ENCODE measurements at places on chromosomes 2 and 18.

GRCh38 chr2:143451642-143452281 lies 322.5 kb downstream of the ARHGAP15 start:
- peak; percentile 40 for DNase-seq

GRCh38 chr2:13616616-13617015 lies 899.9 kb downstream of the TRIB2 start:
- no peak for DNase-seq

DNA sequence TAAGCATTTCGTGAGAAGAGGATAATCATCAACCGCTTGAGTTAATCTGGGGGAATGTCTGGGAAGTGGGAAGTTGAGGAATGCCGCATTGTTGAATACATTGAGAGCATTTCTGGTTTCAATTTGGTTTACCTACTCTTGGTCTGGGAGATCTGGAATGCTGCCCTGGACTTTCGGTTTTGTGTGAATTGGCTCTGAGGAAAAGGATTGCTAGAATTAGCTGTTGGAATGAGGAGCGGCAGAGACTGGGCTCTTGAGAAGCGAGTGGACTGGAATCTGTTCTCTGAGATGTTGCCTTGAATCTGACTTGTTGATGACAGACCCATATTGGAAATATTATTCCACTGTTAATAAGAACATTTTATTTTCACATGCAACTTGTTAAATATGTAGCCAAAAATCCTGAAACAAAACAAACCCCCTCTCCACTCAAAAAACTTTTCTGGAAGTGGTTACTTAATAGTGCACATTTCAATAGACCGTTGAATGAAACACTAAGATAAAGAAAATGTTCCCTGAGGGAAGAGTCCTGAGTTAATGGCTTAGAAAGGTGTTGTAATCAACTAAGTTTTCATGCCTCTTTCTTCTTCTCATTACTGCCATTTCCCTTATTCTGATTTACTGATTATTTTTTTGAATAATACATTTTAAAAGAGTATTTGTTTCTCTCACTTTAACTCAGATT lies 50.8 kb downstream of the PTPRM start:
- DNase-seq, result peak; percentile 75

DNA sequence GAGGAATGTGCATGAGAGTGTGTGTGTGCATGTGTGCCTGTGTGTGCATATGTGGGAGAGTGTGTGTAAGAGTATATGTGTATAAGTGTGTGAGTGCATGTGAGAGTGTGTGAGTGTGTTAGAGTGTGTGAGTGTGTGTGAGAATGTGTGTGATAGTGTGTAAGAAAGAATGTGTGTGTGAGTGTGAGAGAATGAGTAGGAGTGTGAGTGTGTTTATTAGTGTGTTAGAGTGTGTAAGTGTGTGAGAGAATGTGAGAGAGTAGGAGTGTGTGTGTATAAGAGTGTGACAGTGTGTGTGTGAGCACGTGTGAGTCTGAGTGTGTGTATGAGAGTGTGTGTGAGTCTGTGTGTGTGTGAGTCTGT lies 21.2 kb downstream of the GYPC start:
- no peak for DNase-seq

GRCh38 chr2:60505880-60506260 lies 47.6 kb downstream of the BCL11A start:
- no peak for DNase-seq

DNA sequence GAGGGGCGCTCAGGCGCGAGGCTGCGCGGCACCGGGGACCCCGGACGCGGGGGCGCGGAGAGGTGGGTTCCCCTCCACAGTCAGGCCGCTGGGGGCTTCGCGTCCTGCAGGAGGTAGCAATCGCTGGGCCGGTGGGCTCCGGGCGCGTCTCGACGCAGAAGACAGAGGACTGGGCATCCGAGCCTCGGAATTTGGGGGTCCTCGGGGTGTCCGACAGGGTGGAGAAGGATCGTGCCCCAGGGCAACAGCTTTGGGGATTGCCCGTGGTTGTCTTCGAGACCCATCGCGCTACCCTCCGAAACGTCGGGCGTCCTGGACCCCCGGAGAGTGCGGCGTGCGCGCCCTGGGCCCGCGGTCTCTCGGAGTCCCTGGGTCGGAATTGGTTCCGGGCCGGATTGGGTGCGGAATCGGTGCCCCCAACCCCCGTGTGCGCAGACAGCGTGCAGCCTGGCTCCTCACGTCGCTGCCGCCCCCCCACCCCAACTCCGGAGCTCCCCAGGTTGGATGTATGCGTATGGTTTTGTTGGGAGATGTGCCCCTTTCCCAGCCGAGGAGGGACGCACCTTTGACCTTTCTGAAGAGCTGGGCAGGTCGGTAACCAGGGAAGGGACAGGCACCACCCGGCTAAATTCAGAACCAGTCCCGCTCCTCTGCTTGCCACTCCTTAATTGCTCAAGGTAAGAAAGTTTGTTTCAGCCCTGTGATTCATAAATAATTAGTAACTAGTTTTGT lies 750 bp downstream of the NPAS2 start:
- DNase-seq, result no peak

- DNase-seq, result peak; percentile 11
These were observed 445.2 kb downstream of the IRS1 start for GRCh38 chr2:226354434-226354833.

- DNase-seq, result no peak
These were observed 6.6 kb downstream of the NMUR1 start for GRCh38 chr2:231523451-231524285.

- DNase-seq, result no peak
These were observed 551.2 kb upstream of the FSIP2 start for GRCh38 chr2:185187421-185187820.
